ENCODE measurements at places on chromosomes 13 and 19.
A peak's percentile ranks its signal among the peaks of the same experiment; 100 is the strongest.

DNA sequence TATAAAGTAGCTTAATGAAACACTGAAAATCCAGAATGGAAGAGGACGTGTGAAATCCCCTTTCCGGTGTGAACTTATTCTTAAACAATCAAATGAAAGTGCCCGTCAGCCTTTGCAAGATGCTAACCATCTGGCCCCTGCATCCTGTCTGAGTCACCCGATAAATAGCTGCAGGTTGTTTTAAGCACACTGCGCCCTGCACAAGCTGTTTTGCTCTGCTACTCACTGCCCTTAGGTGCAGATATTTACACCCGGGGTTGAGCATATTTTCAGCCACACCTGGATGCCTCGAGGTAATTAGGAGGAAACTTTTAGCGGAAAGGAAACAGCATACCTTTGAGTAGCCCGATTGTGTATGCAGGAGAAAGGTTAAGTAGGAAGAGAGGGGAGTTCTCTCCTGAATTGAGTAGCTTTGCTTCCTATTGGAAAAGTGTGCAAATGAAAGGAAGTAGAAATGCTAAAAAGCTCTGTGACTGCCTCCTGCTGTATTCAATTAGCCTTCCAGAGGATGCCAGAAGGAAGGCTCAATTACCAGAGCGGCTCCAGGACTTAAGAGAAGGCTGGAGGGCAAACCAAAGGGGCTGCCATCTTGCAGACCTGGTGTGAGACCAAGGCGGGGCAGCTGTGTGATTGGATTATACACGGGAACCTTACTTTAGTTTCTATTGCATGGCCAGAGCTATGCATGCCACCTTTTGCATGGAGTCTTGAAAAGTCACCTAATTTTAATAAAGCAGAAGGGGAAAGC is 42.5 kb downstream of the IRS2 start:
- DNase-seq: peak; percentile 78

- peak; percentile 27 for DNase-seq
Observed at GRCh38 chr13:111359237-111359915, 38.9 kb downstream of the TEX29 start.

DNA sequence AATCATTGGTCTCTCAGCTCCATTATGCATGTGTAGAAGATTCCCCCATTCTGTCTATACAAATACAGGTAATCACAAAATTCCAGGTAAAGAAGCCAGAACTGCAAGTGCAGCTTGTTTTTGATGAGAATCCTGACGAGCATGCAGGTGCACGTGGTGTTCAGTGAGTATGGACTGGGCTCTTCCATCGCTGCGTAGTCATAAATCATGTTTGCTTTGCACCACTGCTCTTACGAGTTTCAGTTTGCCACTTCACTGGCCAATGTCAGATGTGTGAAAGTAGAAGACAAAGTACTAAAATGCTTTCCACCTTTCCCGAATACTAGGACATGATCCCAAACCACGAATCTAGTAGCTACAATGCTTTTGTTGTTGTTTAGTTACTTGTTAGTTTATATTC is 390.7 kb downstream of the LIG4 start:
- DNase-seq: no peak

GRCh38 chr19:13033819-13034611 is 38.7 kb downstream of the NFIX start:
- DNase-seq: peak; percentile 45

DNA sequence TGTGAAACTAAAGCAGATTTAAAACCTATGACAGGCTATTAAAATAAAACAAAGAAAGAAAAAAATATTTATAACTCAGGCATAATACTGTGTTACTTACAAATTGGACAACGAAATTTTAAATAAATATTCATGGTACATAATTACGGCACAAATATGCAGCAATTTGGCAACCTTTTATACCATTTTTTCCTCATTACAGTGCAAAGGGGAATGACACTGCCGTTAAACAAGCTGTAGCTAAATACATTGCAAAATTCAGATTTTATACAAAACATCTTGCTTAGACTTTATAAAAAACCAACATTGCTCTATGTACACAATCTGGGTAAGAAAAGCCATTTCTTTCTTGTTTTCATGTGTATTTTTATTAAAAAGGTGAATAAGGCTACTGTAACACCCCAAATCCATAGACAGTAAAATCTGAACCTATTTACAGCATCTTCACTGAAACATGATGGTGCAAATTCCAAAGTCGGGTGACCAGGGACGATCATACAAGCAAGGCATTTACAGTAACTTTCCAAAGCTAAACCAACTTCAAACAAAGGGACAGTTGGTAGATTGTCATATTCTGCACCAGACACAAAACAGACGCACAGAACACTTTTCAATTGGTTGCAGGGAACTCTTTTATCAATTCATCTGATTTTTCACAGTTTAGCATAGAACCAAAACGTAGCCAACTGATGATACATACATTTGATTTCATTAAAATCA is 45.5 kb downstream of the EFNB2 start:
- DNase-seq: no peak

DNA sequence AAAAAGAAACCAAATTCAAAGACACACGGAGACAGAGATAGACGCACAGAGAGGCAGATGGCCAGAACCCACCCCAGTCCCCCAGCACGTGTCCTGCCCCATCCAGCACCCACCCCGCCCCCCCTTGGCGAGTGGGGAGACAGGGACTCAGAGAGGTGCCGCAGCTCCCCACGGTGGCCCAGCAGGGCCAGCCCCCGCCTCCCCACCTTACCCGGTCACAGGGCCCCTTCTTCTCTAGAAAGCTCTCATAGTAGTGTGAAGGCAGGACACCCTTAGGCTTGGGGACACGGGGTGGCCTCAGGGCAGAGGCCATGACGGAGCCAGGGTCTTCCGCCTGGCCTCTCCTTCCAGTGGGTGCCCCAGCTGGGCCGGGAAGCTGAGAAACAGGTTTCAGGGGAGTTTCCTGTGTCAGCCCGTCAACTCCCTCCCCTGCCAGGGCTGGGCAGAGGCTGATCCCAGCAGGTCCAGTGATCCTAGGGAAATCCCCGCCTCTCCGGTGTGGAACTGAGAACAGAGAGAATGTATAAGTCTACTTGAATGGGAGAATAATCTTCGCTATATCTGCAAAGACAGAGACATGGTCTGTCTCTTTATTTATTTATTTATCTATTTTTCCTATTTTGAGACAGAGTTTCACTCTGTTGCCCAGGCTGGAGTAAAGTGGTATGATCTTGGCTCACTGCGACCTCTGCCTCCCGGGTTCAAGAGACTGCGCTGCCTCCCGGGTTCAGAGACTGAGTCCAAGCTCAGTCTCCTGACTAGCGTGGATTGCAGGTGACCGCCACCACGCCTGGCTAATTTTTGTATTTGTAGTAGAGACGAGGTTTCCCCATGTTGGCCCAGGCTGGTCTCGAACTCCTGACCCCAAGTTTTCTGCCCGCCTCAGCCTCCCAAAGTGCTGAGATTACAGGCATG is at the start of gene STAP2:
TSS of gene STAP2 (minus strand) at position 387 of the 915 bp plus-strand sequence. CDS start at position 313, 74 bp downstream.
- no peak for DNase-seq

GRCh38 chr13:72164811-72165210 is 297.8 kb upstream of the DACH1 start:
- DNase-seq: no peak

GRCh38 chr13:109918179-109918711 is 131.9 kb upstream of the IRS2 start:
- peak; percentile 30 for DNase-seq

GRCh38 chr13:35851356-35851755 is 279.8 kb downstream of the DCLK1 start:
- DNase-seq: no peak

GRCh38 chr13:48631441-48631840 is 22.3 kb upstream of the CYSLTR2 start:
- DNase-seq: no peak

DNA sequence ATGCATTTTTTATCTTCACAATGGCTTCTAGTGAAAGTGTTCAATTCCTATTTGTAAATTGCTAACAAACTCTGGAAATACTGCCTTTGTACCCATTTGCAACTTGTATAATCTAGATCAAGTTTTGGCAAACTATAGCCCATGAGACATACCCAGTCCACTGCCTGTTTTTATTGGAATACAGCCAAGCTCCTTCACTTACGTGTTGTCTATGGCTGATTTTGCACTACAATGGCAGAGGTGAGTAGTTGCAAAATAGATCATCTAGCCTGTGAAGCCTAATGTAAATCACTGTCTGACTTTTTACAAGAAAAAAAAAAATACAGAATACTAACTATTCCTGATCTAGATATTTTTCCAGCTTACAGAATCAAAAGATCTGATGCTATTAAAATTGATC is 37.1 kb downstream of the DZIP1 start:
- DNase-seq: peak; percentile 64

DNA sequence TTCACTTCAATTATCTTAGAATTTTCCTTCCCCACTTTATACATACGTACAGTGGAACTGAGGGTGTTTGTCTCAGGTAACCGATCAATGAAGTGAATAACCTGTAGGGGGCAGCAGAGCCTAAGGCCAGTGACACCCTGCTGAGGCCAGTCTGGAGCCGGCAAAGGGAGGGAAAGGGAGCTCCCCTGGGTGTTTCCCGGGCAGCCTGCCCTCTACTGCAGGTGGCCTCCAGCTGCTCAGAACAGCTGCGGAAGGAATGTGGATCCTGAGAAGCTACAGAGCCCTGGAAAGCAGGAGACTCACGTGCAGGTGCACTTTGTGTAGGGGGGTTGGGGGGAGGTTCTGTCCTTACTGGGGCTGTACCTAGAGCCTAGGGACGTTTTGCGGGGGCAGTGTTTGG is 832 bp upstream of the ZNF491 start:
- peak; percentile 87 for DNase-seq

DNA sequence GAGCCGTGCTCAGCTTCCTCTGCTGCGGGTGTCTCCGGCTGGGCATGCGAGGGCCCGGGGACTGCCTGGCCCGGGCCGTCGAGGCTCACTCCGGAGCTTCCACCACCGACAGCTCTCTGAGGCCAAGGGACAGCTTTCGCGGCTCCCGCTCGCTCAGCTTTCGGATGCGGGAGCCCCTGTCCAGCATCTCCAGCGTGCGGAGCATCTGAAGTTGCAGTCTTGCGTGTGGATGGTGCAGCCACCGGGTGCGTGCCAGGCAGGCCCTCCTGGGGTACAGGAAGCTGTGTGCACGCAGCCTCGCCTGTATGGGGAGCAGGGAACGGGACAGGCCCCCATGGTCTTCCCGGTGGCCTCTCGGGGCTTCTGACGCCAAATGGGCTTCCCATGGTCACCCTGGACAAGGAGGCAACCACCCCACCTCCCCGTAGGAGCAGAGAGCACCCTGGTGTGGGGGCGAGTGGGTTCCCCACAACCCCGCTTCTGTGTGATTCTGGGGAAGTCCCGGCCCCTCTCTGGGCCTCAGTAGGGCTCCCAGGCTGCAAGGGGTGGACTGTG is 1.2 kb downstream of the S1PR4 start:
- no peak for DNase-seq

GRCh38 chr13:40664350-40665125 is 1.9 kb downstream of the FOXO1 start:
- no peak for DNase-seq

- no peak for DNase-seq
Observed at GRCh38 chr13:40452741-40453334, 213.6 kb downstream of the FOXO1 start.
